Sigmoid colon (tissue), 7 donors: ENCODE measurements at places on chromosomes 16 and 17. TPM values are rescaled to one million over a fixed set of nuclear protein-coding genes. Genes with fewer than 3 reads are reported as not detected.

Gene OR2C1
- not detected for total RNA-seq

DNA sequence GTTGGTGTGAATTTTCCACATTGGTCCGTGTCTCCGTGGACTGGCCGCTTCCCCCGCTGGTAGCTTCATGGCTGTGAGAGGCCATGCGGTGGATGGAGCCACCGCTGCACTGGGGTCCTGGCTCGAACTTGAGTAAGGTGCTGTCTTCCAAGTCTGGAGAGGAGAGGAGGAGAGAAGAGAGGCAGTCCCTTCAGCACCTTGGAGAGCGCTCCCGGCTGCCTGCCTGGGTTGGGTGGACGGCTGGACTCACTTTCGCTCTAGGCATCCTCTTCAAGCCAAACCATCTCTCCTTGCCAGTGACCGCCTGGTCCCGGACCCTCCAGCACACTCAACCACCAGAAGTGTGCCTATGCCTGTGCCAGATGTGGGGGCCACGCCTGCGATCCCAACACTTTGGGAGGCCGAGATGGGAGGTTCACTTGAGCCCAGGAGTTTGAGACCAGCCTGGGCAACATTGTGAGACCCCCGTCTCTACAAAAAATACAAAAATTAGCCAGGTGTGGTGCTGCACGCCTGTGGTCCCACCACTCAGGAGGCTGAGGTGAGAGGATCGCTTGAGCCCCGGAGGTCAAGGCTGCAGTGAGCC, 6.2 kb downstream of the JPH3 start:
- H3K27me3 ChIP-seq = peaks cover 21% of the 10 kb centered on the region
- H3K4me3 ChIP-seq = no peak overlapping the region
- no peaks in the 10 kb centered on the region for H3K4me1 ChIP-seq

DNA sequence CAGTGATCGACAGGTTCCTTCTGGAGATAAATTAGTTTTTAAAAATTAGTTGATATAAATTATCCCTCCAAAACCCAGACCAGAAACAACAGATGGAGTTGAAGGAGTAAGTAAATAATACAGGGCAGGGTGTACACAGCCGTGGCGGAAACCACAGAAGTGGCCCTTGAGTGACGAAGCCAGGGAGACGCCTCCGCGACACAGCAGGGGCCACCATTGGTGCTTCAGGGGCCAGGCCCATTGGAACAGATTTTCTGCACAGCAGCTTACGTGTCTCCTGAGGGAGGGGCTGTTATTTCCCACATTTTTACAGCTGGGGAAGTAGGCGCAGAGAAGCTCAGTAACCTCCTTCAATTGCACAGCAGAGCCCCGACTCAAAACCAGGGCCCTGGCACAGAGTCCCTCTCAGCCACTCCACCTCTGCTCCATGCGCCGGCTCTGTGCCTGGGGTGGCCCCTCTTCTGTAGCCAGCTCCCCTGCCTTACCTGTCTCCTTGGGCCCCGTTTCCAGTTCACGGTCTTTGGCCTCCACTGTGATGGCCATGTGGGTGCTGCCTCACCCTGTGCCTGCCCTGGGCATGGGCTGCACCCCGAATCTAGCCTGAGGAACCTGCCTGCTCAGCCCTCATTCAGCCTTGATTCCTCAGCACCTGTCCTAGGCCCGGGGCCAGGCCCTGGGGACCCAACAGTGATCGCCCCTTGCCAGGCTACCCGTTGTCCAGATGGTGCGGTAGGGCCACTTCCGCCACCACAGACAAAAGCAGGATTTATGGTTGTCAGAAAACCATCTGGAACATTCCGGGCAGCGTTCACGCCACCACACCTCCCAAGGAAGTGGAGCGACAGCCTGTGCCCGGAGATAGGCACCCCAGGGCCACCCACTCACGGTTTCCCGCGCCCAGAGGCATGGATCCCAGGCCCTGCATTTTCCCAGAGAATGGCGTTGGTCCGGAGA, 128.5 kb upstream of the GSE1 start:
- no peaks in the 10 kb centered on the region for H3K36me3 ChIP-seq
- H3K27me3 ChIP-seq = no peaks in the 10 kb centered on the region
- DNase-seq = no peak
- H3K27ac ChIP-seq = no peak overlapping the region

GRCh38 chr16:10514369-10515055, 65.9 kb downstream of the EMP2 start:
- no peaks in the 10 kb centered on the region for H3K36me3 ChIP-seq
- H3K27me3 ChIP-seq = no peaks in the 10 kb centered on the region
- H3K4me1 ChIP-seq = peaks cover 14% of the 10 kb centered on the region
- peak overlapping the region; percentile 42 for H3K27ac ChIP-seq
- no peak overlapping the region for H3K4me3 ChIP-seq

DNA sequence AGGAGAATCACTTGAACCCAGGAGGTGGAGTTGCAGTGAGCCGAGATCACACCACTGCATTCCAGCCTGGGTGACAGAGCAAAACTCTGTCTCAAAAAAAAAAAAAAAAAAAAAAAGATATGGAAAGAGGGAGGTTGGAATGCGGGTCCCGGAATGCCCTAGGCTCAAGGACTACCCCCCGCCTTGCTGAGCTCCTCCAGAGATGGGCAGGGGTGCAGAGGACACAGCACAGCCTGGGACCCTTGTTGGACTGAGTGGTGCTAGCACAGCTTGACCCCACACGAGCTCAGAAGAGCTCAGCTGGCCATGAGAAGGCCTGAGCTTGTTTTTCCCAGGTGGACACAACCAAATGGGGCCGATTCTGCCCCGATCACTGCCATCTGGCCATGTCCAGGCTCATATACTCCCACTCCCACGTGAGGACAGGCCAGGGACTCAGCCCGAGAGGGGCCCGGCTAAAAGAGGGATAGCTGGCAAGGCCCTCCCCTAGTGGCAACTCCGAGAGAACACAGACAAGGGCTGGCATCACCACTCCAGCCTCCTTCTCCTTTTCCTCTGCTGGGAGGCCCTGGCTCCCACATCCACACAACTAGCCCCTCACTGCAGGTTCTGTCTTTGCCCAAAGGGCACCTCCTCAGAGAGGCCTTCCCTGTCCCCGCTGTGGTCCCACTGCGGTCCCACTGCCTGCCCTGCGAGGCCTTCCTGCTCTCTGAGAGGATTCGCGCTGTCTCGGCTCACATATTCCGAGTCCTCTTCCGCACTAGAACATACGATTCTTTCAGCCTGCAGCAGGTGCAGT, 11.0 kb downstream of the SGCA start:
- DNase-seq = no peak
- H3K27me3 ChIP-seq = no peaks in the 10 kb centered on the region
- peaks cover 55% of the 10 kb centered on the region for H3K4me1 ChIP-seq
- no peak overlapping the region for H3K4me3 ChIP-seq

- no peaks in the 10 kb centered on the region for H3K4me1 ChIP-seq
- no peaks in the 10 kb centered on the region for H3K36me3 ChIP-seq
- H3K27me3 ChIP-seq = no peaks in the 10 kb centered on the region
- H3K27ac ChIP-seq = no peak overlapping the region
- no peak overlapping the region for H3K4me3 ChIP-seq
Observed at GRCh38 chr16:78323315-78323714, 223.9 kb downstream of the WWOX start.
